AG10803 (cell line): ENCODE measurements at places on chromosomes 5 and 9.
A peak's percentile ranks its signal among the peaks of the same experiment; 100 is the strongest.

GRCh38 chr9:90287567-90288274, 354.9 kb downstream of the DIRAS2 start:
- DNase-seq, result no peak

DNA sequence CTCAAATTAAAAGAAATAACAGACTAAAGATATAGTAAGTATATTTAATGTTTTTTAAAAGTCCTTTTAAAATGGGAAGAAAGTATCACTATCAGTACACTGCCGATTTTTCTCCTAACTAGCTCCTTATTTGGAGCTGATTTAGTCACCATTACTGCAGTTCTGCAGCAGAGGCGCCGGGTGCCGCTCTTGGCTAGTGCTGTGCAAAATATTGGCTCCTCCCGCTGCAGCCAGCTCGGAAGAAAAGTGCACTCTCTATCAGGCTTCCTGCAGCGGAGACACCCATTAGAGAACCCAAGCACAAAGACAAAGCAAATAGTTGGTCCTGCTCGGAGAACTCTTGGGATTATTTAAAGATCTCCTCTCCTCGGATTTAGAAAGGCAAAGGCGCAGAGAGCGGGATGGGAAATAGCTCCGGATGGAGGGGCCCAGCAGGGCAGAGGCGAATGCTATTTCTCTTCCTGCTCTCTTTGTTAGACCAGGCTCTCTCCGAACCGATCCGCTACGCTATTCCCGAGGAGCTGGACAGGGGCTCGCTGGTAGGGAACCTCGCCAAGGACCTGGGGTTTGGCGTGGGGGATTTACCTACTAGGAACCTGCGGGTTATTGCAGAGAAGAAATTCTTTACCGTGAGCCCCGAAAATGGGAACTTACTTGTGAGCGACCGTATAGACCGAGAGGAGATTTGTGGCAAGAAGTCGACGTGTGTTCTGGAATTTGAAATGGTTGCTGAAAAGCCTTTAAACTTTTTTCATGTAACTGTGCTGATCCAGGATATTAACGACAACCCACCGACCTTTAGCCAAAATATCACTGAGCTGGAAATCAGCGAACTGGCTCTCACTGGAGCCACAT, at the start of gene PCDHGB3:
Gene PCDHGB3, plus strand, starts transcription at position 249 of the 855 bp plus-strand sequence. Its CDS starts 153 bp downstream, at position 402.
- DNase-seq, result peak; percentile 73

GRCh38 chr9:88403340-88403739, 15.1 kb downstream of the SPIN1 start:
- no peak for DNase-seq

DNA sequence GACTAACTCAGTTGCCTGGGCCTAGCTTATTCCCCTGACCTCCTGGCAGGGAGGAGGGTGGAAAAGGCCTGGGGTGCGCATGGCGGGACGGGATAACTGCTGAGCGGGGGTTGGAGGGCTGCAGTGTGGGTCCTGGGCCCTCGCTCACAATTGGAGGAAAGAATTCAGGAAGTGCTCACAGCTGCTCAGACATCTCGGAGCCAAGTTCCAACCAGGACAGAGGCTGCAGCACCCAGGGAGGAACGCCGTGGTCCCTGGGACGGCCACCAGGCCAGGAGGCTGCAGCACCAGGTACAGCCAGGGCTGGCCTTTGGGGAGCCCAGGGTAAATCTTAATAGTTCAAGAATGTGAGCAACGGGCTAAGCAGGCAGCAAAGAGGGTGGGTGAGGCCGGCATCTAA, at the start of gene SPAAR:
Gene SPAAR, plus strand, starts transcription at position 217 of the 400 bp plus-strand sequence. CDS start 974 bp downstream, outside the sequence.
- no peak for DNase-seq

DNA sequence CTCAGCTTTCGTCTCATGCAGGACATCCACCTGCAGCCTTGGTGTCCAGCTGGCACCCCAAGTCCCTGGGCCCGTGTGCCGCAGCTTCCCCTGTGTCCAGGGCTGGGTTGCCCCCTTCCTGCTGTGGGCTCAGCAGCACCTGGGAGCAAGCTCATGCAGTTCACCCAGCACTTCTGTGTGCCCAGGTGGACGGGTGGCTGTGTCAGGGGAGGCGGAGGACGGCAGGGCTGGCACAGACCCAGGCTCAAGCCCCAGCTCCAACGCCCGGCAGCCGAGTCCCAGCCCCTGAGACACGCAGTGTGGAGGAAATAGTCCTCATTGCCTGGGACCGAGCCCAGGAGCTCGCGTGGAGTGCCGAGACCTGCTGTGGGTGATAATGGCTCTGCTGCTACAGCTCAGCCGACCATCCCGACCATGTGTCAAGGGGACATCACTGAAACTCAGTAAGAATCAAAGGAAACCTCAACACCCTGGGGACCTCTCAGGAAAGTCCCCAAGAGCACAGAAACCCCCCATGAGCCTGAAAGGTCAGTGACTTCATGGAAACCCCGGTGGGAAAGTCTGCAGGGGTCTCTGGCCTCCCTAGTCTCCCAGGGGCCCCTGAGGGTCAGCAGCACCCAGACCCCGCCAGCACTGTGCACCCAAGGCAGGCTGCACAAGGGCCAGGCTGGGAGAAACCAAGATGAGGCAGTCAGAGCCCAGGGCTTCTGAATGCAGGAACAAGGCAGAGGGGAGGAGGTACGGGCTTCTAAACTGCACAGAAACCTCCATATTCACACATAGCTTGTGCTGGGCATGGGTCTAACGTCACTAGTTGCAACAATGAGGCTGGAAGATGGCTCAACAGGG, 38.8 kb downstream of the LPCAT1 start:
- no peak for DNase-seq
